ENCODE measurements at places on chromosomes 6 and 20. TPM values are rescaled to one million over a fixed set of nuclear protein-coding genes. Genes with fewer than 3 reads are reported as not detected.

Gene PACRG
- total RNA-seq: 0.15 TPM

Gene SLC17A2
- total RNA-seq: not detected

Gene TMX4
- 61.4 TPM for total RNA-seq

Gene RBBP9
- 24.7 TPM for total RNA-seq

Gene COX4I2
- not detected for total RNA-seq

Gene IL20RA
- not detected for total RNA-seq

Gene DZANK1
- 1.6 TPM for total RNA-seq

Gene SEMG2
- total RNA-seq: not detected

Gene GGTLC1
- not detected for total RNA-seq

Gene PSMB8
- total RNA-seq: 48.2 TPM

Gene SRSF6
- total RNA-seq: 52.8 TPM

Gene PAK5
- total RNA-seq: not detected

Gene UBE2J1
- 30.3 TPM for total RNA-seq
